ENCODE measurements at places on chromosomes 3 and 15.

DNA sequence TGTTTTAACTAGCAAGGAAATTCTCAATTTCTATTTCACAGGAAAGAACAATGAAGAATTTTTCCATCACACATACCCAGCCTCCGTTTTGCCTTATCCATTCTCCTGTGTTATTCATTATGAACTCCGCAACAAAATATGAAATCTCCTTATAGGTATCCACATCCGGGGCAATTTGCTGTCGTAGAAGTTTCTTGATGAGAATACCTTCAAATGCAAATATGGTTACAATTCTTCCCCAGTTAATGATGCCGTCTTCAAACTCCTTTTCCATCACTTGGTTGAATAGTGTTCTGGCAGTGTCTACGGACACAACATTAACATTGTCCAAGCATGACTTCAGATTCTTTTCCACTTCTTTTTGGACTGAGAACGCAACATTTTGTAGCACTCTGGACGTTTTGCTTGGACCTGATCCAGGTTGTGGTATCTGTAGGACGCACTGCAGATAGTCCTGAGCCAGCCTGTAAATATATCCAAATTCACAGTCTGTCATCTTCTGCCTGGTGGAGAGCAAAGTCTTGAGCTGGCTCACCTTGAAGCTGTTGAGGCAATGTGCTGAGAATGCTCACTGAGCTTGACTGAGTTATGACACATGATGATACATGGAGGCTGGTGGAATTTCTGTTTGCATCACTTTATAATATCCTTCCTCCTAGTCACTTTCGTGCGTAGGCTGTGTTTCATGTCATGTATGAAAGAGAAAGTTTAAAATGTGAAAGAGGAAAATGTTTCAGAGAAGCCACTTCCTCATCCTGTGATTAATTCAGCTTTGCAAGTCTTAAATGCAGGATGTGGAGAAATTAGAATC, at the start of gene BCL2A1:
TSS of gene BCL2A1 (minus strand) at position 573 of the 811 bp plus-strand sequence. CDS start at position 496, 77 bp downstream.
- peak; percentile 35 for DNase-seq

- no peak for DNase-seq
Measured at GRCh38 chr3:65897766-65898165, 141.0 kb downstream of the MAGI1 start.

- no peak for DNase-seq
Measured at GRCh38 chr3:179038216-179038898, 33.3 kb downstream of the ZMAT3 start.

DNA sequence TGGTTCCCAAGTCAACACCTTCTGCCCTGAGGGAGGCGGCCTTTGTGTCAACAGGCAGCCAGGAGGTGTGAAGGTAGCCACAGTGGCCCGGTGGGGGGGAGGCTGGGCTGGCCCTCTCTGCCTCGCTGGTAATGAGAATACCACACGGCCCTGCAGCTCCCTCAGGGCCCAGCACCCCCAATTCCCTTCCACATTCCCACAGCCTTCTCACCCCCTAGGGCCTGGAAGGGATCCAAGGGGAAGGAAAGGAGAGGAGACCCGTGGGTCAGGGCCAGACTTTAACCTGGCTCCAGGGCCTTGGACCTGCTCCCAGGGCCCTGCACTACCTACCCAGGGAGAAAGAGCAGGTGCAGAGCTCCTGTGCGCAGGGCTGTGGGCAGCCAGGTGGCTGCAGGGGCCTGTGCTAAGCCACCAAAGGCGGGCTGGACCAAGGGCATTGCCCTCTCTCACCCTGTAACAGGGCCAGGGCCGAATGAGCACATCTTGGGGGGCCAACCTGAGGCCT, 8.7 kb upstream of the MESP2 start:
- DNase-seq, result no peak

DNA sequence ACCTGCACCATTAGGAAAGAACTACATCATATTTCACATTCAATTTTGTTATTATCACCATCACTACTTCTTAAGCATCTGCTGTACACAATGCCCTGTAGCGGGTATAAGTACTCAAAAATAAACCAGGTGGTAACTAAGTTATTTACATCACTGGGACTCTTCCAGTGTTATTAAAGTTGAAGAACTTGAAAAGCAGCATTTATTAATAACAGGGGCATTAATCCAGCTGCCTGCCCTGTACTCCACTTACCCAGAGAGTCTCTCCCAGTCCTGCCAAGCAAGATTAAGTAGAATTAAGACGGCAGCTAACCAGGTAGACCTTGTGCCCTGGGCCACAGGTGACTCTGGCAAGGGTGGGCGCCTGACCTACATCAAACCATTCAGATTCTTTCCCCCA, 65.2 kb downstream of the FHIT start:
- DNase-seq, result no peak

- DNase-seq, result no peak
Measured at GRCh38 chr15:39230205-39230907, 350.5 kb upstream of the THBS1 start.

DNA sequence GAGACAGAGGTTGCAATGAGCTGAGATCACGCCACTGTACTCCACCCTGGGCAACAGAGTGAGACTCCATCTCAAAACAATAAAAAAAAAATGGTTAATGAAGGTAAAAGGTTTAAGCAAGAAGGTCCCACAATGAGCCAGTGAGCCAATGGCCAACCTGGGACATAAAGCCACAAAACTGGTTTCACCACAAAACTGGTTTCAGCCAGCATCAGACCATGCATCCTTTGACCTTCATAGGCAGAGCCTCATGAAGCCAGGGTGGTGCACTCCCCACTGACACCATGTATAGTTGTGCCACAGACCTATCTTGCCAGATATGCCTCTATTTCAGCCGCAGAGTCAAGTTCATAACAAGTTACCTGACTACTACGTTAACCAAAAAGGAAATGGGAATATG, 41.9 kb downstream of the SCAP start:
- DNase-seq, result no peak

GRCh38 chr3:142947799-142948575, 15.5 kb downstream of the PAQR9 start:
- DNase-seq, result no peak

DNA sequence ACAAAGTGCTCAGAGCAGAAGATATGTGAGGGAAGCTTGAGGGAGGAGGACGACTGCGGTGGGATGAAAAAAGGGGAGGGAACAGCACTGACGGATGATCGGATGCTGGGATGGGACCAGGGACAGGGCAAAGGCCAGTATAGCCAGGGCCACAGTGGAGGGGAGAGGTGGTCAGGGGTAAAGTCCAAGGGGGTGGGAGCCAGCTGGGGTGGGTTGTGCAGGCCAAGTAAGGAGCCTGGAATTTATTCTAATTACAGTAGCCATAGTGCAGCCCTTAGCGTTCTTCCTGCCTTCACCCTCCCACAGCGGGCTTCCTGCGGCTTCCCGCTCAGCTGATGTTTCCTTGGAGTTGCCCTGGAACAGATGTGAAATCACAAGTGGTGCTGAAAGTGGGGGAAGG, 7.6 kb upstream of the APEH start:
- no peak for DNase-seq

GRCh38 chr15:34122771-34123183, 20.9 kb downstream of the PGBD4 start:
- DNase-seq, result no peak

DNA sequence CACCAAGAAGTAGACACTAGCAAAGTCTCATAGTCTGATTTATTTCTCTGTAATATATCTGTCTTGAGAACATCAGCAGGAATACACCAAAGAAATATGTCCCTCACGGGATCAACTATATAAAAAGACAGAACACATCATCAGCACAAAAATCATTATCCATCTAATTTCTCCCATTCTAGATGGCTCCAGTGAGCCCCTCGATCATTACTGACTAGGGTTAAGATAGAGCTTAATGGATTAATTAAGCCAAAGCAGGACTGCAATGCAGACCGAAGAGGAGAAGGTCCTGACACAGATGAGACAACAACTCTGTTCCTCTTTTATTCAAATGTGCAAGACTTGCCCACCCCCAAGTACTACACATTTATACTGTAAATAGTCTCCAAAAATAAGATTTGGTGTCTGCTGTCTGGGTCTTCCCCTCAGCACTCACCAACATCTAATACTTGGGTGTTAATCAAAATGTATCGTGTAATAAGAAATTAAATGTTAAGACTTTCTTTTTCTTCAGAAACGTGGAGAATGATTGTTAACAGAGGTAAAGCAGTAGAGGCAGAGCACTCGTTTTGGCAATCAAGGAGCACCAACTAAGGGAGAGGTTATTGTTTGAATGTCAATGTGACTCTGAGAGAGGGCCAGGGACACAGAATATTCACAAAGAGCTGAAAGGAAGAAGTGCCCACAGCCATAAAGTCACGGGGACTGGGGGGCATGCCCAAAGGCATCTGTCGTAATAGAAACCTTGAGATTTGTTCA, 133.6 kb downstream of the TIGIT start:
- no peak for DNase-seq

DNA sequence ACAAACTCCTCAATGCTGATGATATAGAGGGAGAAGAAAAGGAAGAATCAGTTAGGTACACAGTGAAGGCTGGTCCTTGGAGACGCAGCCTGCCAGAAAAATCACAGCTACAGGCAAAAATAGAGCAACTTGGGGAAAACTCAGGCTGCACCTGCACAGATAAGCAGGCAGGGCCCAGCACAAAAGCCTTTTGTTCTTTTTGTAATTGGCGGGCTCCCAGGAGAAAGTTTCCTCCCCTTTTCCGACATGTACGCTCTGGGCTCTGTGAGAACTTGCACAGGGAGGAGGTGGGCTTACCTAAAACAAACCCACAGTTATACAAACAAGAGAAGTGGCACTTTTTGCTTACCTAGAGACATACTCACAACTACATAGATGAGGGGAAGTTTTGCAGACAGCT, 813.4 kb upstream of the EPHA6 start:
- DNase-seq, result no peak

DNA sequence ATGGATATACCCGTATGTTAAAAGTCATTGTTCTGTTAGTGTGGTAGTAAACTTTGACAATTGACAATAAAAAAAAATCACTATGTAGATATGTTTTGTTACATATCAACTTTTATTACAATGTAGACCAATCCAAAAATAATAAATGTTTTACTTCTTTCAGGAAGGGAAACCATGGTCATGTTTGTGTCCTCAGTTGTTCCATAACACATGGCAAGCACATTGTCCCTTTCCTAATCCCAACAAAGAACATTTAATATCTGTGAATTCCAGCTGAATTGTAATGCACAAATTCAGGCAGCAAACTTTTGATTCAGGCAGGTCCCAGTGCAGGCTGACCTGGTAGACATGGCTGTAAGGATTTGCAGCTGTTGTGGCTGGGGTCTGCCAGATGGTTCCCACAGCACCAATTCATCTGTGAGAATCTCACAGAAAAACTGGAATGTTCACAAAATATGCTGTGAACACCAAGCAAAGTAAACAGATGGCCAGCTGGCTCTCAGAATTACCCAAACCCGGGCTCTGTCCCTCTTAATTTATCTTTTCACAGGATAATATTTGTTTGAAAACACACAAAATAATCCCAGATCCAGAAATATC, 1.9 kb upstream of the SPG21 start:
- DNase-seq, result no peak

- DNase-seq, result no peak
Measured at GRCh38 chr3:134527538-134528186, 41.8 kb downstream of the CEP63 start.

DNA sequence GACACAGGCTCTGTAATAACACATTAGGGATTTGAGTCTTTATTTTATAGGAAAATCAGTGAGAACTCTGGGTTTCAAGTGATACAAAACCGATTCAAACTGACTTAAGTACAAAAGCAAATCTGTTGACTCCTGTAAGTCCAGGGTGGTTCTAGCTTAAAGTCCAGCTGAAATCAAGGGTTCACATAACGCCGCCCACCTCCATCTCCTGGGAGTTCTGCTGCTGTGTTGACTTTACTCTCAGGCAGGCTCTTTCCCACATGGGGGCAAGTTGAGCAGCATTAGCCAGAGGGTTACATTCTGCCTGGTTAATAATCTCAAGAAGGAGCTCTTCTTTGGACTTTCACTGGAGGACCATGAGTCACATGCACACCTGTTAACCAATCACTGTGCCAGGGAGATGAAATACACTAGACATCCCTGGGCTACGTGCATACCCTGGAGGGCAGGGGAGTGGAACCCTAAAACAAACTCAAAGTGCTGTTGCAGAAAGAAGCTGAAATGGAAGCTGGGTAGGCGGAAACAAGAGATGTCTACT, 9.7 kb upstream of the RNF7 start:
- no peak for DNase-seq

DNA sequence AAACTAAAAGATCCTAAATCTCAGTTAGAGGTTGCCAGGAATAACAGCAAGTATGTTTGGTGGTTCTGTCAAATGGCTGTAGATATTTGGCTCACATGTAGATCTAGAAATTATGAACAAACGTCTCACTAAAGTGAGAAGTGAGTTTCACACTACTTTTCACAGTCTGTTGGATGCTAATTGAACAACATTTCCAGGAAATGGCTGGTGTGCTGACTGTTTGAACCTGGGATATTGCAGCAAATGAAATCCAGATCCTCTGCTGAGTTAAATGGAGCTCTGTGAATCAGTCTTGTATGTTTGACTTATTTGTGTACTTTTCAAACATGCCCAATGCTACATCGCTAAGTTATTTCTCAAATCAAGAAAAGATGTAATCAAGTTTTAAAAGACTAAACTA, 21.3 kb upstream of the RSL24D1 start:
- DNase-seq, result no peak

GRCh38 chr15:64942356-64942755, 30.7 kb downstream of the ANKDD1A start:
- no peak for DNase-seq

GRCh38 chr15:31254431-31255175, 72.0 kb upstream of the KLF13 start:
- no peak for DNase-seq

DNA sequence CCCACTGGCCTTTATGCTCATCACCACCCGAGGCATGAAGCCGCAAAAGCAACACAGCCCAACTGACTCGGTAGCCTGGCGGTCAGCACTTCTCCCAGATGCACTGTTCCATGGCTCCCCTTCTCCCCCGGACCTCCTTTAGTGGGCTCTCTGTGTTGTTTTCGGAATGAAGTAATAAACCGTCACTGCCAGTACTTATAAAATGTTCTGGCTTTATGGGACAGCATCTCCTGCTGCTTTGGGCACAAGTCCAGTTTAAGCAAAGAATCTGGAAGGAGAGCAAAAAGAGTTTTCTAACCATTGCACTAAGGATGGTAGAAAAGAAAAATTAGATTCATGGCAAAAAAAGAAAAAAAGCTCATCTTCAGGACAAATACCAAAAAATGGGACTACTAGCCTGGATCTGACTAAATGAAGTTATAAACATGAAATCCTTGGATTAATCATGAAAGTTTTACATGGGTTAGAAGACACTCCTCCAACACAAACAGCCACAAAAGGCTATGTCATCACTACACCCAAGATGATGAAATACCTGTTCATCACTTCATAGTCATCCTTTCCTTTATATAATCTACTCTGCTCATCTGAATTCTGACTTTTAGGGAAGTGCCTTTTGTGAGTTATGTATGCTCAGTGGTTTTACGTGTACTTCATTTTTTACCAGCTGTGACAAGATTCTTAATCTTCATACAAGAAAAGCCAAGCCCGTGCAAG, 89.5 kb upstream of the UBE2E2 start:
- no peak for DNase-seq

- DNase-seq, result no peak
Measured at GRCh38 chr15:68384451-68385239, 47.3 kb downstream of the ITGA11 start.

GRCh38 chr3:184632551-184633236, 71.1 kb downstream of the EPHB3 start:
- DNase-seq, result no peak

GRCh38 chr15:101242999-101243336, 8.9 kb downstream of the CHSY1 start:
- no peak for DNase-seq

GRCh38 chr3:58336135-58336882, 3.6 kb downstream of the PXK start:
- DNase-seq, result no peak

GRCh38 chr3:151434151-151434890, 26.5 kb downstream of the IGSF10 start:
- no peak for DNase-seq

All from stimulated activated CD4-positive, alpha-beta T cell treated with anti-CD3 and anti-CD28 coated beads, Interleukin-1b, Interleukin-23, amount 100 ng/mL, for 1 hour (primary cell).